Stomach (tissue), 19 donors: ENCODE measurements at places on chromosomes 13 and 19.

DNA sequence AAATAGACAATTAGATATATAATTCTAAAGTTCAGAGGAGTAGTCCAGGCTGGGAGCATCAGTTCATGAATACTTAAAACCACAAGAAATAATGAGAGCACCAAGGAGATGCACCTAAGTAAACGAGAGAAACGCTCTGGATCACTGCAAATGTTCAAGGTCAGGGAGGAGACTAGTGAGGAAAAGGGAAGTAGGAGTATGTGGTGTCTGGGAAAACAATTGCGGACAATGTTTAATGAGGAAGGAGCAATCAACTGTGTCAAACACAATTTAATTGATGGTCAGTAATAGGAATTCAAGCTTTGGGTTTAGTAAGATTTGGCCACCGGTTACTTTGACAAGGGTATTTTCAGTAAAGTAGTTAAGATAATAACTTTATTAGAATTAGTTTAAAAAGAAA is 652.2 kb downstream of the DACH1 start:
- no peak for DNase-seq

- no peak for DNase-seq
Measured at GRCh38 chr13:101996954-101997353, 404.9 kb downstream of the FGF14 start.

GRCh38 chr19:920051-920864 is 3.1 kb downstream of the KISS1R start:
- DNase-seq = peak; percentile 77

GRCh38 chr13:21338156-21338555 is 120.9 kb downstream of the ZDHHC20 start:
- DNase-seq = no peak

- DNase-seq = no peak
Measured at GRCh38 chr19:3641515-3642269, 15.1 kb upstream of the CACTIN start.

GRCh38 chr13:46313432-46314257 is 73.4 kb downstream of the RUBCNL start:
- no peak for DNase-seq

GRCh38 chr13:35984776-35985453 is 146.3 kb downstream of the DCLK1 start:
- DNase-seq = peak; percentile 66

GRCh38 chr13:93984876-93985275 is 494.6 kb downstream of the DCT start:
- no peak for DNase-seq

DNA sequence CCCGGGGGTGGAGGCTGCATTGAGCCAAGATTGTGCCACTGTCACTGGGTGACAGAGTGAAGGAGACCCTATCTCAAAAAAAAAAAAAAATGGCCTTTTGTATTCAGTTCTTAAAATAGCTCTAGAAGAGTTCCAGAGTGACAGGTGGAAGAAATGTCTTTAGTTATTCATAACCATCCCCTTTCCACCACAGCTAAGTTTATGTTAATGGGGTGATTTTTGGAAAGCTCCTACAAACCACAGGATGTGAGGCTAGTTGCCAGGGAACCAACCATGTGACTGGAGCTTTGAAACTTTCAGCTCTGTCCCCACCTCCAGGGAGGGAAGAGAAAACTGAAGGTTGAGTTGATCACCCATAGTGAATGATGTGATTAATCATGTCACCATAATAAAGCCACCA is 6.9 kb downstream of the ZNF490 start:
- no peak for DNase-seq

GRCh38 chr19:14433554-14434501 is 722 bp downstream of the PKN1 start:
- DNase-seq = peak; percentile 82

DNA sequence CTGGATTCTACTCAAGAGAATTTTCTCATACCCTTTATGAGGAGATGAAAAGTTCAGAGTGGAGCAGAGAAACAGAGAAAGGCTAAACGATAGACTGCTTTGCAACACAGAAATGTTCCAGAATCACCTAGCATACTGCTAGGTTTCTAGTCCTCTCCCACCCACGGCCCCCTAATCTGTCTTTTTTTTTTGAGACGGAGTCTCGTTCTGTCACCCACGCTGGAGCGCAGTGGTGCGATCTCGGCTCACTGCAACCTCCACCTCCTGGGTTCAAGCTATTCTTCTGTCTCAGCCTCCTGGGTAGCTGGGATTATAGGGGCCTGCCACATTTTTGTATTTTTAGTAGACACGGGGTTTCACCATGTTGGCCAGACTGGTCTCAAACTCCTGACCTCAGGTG is 4.8 kb downstream of the SUGP2 start:
- no peak for DNase-seq

DNA sequence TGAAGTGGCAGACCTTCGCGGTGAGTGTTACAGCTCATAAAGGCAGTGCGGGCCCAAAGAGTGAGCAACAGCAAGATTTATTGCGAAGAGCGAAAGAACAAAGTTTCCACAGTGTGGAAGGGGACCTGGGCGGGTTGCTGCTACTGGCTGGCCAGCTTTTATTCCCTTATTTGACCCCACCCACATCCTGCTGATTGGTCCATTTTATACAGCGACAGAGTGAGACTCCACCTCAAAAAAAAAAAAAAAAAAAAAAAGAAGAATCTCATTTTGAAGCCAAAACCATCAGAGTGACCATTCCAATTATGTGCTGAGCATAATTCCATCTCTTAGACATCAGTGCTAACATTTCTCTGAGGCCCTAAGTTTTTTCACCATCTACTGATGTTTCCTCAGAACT is 1.9 kb upstream of the ZNF552 start:
- DNase-seq = no peak

DNA sequence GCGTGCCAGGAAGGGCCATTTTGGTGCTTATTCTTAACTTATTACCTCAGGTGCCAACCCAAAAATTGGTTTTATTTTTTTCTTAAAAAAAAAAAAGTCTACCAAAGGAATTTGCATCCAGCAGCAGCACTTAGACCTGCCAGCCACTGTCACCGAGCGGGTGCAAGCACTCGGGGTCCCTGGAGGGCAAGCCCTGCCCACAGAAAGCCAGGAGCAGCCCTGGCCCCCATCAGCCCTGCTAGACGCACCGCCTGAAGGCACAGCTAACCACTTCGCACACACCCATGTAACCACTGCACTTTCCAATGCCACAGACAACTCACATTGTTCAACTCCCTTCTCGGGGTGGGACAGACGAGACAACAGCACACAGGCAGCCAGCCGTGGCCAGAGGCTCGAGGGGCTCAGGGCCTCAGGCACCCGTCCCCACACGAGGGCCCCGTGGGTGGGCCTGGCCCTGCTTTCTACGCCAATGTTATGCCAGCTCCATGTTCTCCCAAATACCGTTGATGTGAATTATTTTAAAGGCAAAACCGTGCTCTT is 49.3 kb downstream of the RAB20 start:
- no peak for DNase-seq

DNA sequence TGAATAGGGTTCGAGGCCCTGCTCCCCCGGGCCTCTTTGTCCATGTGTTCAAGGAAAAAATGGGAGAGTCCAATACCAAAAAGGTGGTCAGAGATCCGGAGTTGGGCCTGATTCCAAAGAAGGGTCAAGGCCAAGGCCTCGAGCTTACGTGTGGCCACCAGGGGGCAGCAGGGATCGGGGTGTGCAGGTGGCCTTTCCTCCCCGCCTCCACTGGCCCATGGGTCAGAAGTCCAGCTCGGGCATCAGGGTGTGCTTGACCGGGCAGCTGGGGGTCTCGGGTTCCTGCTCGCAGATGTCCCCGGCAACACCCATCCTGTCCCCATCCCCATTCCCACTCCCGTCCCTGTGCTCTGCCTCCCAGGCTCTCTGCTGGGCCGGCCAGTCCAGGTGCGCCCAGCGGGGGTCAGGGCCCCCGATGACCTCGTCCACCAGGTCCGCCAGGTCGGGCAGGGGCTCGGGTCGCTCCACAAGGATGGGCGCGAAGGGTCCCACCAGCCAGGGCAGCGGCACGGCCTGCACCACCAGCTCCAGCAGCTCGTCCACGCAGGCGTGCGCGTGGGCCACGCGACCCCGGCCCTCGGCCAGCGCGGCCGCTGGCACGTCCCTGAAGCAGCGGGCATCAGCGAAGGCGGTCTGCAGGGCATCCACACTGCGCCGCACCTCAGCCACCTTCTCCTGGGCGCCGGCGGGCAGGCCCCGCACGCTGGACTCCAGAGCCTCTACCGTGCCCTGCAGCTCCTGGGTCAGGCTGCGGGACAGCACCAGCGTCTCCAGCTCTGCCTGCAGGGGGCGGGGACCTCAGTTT is 5.2 kb upstream of the PLIN4 start:
- DNase-seq = peak; percentile 69

DNA sequence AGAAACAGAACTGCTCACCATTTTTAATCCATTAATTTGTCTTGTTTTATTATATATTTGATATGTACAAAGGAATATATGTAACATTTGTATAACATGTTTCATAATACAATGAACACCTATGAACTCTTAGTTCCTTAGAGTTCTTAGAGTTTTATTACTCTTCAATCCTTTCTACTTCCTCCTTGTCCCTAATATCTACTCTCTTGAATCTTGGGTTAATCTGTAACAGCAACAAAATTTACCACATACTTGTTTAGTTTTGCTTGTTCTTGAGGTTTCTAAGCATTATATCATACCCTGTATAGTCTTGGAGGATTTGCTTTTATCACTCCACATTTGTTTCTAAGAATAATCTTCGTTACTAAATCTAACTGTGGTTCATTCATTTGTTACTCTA is 151.4 kb downstream of the PDS5B start:
- no peak for DNase-seq

GRCh38 chr13:45194081-45194939 is 6.5 kb downstream of the KCTD4 start:
- DNase-seq = peak; percentile 78

- DNase-seq = no peak
Measured at GRCh38 chr13:57704031-57704430, 72.5 kb downstream of the PCDH17 start.

DNA sequence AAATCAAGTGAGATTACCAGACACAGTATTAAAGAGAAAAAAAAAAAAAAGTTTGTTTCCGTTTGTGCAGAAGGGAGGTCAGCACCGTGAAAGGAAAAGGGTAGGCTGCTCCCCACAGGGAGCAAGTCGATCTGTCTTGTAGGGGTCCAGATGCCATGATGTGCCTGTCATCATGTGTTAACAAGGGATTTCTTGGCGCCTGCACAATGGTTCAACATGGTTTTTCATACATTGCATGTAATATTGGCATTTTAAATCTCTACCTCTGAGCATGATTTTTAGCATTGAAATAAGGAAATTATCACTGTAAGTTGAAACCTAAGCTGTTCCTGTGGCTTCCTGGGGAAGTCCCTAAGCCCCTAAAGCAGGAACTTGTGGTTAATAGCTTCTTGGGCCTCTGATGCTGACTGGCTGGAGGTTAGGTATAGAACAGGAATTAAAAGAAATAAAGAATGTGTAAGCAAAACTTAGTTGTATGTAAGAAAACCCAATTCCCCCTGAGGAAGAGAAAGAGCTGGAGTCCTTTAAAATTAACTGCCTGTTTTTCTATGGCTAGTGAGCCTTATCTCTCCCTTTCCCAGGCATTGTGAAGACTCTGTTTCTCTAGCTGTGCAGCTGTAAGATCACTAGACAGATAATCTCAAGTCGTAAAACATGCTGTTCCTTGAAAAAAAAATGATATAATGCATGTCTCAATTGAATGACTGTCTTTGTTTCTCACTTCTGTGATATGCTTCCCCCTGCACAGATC is 7.4 kb upstream of the FCGBP start:
- DNase-seq = peak; percentile 33

GRCh38 chr13:73369095-73369494 is 310.3 kb downstream of the KLF5 start:
- DNase-seq = no peak

- DNase-seq = no peak
Measured at GRCh38 chr19:4721196-4721595, 2.4 kb downstream of the DPP9 start.

- DNase-seq = no peak
Measured at GRCh38 chr13:33882804-33883203, 64.9 kb downstream of the RFC3 start.

DNA sequence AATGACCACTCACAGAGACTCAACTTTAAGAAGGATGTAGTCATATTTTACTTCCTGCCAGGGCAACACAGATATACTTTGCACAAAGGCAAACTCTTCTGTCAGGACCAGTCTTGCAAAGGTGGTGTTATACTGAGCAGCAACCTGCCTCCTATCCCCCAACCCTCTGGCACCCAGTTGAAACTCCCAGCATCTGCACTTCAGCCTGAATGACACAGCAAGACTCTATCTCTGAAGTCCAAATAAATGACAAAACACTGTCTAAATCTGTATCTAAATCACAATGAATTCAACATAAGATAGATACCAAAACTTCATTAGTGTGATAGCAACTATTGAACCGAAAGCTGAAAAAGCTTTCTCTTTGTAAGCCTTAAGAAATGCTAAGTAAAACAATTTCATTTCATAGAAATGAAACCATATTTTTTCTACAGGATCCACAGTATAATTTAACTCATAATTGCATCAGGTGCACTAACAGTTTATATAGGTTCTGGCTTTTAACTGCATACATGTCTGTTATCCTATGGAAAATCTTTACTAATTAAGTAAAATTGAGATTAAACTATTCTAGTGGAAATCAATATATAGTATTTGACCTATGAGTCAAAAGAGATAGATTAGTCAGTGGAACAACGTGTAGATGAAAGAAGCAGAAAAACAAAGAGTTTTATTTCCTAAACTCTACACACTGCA is 163.7 kb downstream of the TBC1D4 start:
- DNase-seq = no peak

DNA sequence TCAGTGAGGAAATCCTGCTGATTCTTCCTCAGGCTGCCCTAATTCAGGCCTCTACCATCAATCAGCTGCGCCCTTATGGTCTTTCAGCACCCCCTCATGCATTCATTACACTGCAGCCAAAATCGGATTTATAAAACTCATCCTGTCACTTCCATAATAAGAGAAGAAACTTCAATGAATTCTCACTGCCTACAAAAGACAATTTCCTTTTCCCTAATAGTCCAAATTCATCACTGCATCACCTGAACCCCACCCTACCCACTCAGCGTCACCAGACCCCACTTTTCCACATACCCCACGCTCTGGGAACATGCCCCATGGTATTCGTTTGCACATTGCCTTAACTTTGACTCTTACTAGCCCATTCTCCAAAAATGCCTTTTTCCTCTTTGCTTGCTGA is 92.0 kb downstream of the C13orf42 start:
- DNase-seq = no peak

- DNase-seq = no peak
Measured at GRCh38 chr19:31424861-31425620, 75.8 kb upstream of the TSHZ3 start.

GRCh38 chr13:110338441-110339101 is 31.5 kb downstream of the COL4A2 start:
- peak; percentile 77 for DNase-seq
